ENCODE measurements at places on chromosomes 12 and 14. TPM values are rescaled to one million over a fixed set of nuclear protein-coding genes. Genes with fewer than 3 reads are reported as not detected.

Gene RNASE7
- total RNA-seq = not detected

Gene ITPR2
- total RNA-seq = 2.1 TPM

Gene TSPAN8
- not detected for total RNA-seq

Gene PZP
- not detected for total RNA-seq

Gene DPF3
- 0.22 TPM for total RNA-seq

Gene NPAS3
- total RNA-seq = not detected

Gene CNOT2
- total RNA-seq = 49.7 TPM

Gene INHBC
- 0.05 TPM for total RNA-seq

Gene IL22
- not detected for total RNA-seq

Gene PARP11
- 1.5 TPM for total RNA-seq

Gene CLEC9A
- not detected for total RNA-seq

Gene APOF
- total RNA-seq = not detected

Gene PRH2
- total RNA-seq = not detected

Gene HHIPL1
- total RNA-seq = 0.34 TPM

Gene NDUFA9
- total RNA-seq = 114 TPM

Gene DNAI7
- 0.18 TPM for total RNA-seq

Gene KRT6A
- 1.4 TPM for total RNA-seq

Gene LRP6
- 18.0 TPM for total RNA-seq

Gene BEST3
- 1.2 TPM for total RNA-seq

Gene BTBD6
- total RNA-seq = 41.5 TPM

Gene GPR68
- 0.03 TPM for total RNA-seq

Gene PLEKHD1
- 0.04 TPM for total RNA-seq

Gene FOXM1
- total RNA-seq = 94.4 TPM

Gene GLT8D2
- 0.25 TPM for total RNA-seq

Gene ARMH4
- 0.84 TPM for total RNA-seq

Gene FZD10
- total RNA-seq = not detected

Gene ACRBP
- 0.16 TPM for total RNA-seq

Gene NXPH4
- total RNA-seq = 4.1 TPM

Gene CLEC4D
- total RNA-seq = not detected

Gene SERPINA1
- 0.67 TPM for total RNA-seq

Gene ADGRD1
- 0.56 TPM for total RNA-seq

Gene CLEC6A
- total RNA-seq = not detected

Gene ACVR1B
- total RNA-seq = 16.7 TPM

Gene ADAM21
- total RNA-seq = not detected

Gene KLHL33
- 0.02 TPM for total RNA-seq

Gene COX8C
- not detected for total RNA-seq

Gene OR4E2
- total RNA-seq = not detected

Gene PSMA3
- total RNA-seq = 274 TPM

Gene NDUFB1
- 325 TPM for total RNA-seq

Gene DHRS4L2
- 31.6 TPM for total RNA-seq

Gene CATSPERB
- total RNA-seq = not detected

Gene CLEC4C
- total RNA-seq = not detected

Gene AICDA
- total RNA-seq = 0.05 TPM

Gene KHNYN
- total RNA-seq = 29.2 TPM

Gene KIF26A
- total RNA-seq = 4.4 TPM

Gene LRRC10
- not detected for total RNA-seq

Gene TMEM179
- 0.28 TPM for total RNA-seq

Gene TMEM119
- total RNA-seq = 0.09 TPM

Gene IGF1
- not detected for total RNA-seq

Gene SLC6A12
- total RNA-seq = 0.51 TPM

Gene OR10G2
- total RNA-seq = not detected

Gene RTL1
- total RNA-seq = 0.26 TPM

Gene VWF
- 0.10 TPM for total RNA-seq

Gene MYF5
- not detected for total RNA-seq

Gene GRIN2B
- total RNA-seq = 4.6 TPM

Gene GLIPR1L1
- not detected for total RNA-seq

Gene DEGS2
- 1.2 TPM for total RNA-seq

Gene DNAJC22
- 20.7 TPM for total RNA-seq

Data from A549 treated with CORT108297 at 1 μM for 4 hours (cell line).